Right hindlimb (tissue), 1 donor: ENCODE measurements at places on chromosomes 6 and 20.

- no peak for DNase-seq
Observed at GRCh38 chr6:159682295-159682694, 10.7 kb downstream of the SOD2 start.

- DNase-seq = no peak
Observed at GRCh38 chr6:157292202-157292601, 31.1 kb downstream of the TMEM242 start.

GRCh38 chr6:23455754-23456153, 670.3 kb upstream of the NRSN1 start:
- no peak for DNase-seq

GRCh38 chr20:380763-381580, 412 bp downstream of the TRIB3 start:
- peak; percentile 41 for DNase-seq

DNA sequence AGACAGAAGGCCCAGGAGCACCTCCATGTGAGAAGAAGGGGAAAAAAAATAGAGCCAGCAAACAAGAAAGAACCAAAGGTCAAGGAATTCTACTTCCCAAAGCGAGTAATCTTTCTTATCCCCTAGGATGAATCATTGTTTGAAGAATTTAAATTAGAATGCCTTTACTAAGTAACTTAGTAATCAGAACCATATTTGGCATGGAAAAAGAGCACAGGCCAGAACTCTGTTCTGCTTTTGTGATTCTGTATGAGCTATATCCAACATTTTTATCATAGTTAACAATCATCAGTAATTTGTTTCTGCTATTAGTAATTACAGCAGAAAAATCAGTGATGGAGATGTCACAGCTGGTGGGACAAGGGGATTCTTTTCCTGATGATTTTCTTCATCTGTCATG, 228.8 kb upstream of the FAM83B start:
- no peak for DNase-seq

DNA sequence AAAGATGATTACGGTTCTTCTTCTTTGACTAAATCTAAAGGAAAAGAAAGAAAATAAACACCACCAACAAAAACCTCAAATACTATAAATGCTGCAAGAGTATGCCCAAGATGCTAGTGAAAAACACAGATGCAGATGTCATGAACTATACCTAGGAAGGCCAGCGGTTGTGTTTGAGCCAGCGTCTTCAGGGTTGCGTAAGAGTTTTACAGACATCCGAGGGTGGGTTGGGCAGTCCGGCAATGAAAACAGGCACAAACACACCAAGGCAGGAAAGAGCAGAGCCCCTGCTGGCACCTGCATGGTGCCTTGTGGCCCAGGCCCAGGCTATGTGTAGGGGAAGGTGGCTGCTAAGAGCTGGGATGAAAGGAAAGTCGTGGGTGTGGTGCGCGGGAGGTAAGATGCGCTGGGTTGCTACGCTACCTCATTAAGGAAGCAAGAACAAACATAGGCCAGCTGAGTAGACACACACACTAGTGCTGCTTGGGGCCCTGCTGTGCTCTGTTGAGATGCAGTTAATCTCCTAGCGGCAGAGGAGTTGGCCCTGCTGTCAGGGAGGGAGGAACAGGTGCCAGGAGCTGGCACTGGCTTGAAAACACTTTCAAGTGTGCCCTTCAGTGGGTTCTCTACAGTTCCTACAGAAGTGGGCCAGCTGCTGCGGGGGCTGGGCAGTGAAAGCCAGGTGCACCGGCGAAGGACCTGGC, 170.2 kb upstream of the PLN start:
- DNase-seq = peak; percentile 41

DNA sequence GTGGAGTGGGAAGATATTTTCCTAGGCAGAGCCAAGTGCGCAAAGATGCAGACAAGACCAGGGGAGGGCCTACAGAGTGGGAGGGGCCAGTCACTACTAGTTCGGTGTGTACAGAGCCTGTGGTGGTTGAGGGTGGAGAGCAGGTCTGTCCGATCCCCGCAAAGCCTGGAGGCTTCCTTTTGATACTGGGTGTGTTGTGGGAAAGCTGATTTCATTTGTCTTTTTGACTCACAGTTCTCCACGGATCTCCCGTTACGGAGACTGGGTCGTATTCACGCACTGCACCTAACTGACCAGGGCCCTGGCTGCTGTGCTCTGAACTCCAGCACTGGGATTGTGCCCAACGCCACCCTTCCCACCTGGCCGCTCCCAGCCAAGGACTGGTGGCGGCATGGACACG, 1.4 kb upstream of the TIAM2 start:
- no peak for DNase-seq
